ENCODE measurements at places on chromosomes 4 and X. TPM values are rescaled to one million over a fixed set of nuclear protein-coding genes. Genes with fewer than 3 reads are reported as not detected.

DNA sequence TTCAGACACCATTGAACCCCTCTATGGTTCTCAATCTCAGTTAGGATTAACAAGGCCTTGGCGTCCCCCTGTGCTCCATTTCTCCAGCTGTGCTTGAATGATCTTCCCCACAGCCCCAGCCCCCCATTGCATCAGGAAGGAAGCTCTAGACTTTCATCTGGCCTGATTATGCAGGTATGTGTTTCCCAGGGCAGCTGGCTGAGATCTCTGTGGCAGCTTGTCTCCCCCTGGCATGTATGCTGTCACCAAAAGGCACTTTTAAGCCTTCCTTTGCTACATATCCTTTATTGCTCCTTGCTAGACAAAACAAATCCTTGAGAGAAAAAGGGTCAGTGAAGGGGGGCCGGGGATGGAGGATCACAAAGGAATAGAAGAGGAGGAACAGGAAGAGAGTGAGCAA, 1056.0 kb upstream of the SLIT2 start:
- DNase-seq = no peak

DNA sequence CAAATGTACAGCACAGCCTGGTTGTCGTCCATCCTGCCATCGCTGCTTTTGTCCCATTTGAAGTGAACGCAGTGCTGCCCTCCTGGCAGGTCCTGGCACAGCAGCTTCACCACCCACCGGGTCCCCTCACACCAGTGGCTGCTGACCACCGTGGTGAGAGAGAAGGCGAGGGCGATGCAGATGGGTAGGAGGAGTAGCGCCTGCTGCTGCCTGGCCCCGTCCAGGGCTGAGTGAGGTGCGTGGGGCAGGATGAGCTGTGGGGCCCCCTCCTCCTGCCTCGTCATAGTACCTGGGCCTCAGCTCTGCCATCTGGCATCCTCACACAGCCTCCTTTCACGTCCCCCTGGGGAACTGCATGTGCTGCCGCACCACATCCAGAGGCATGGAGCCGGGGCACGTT, 1.8 kb downstream of the DCAF8L2 start:
- no peak for DNase-seq

Gene TLR1
- polyA plus RNA-seq = 31.4 TPM

Gene IGSF1
- 0.06 TPM for polyA plus RNA-seq

DNA sequence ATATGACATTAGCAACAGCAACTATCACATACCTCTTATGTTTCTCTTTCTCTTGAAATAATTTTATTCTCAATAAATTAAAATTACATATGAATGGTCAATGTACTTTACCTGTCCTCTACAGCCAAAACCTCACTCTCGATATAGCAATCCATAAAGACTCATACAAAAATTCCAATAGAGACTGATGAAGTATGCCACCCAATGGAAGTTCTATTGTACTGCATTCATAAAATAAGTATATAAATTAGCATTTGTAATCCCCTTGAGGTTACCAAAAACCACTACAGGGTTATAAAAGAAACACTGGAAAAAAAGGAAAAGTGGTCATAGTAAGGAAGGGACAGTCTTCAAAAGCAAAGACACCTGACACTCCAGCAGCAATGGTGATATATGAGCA, 32.8 kb downstream of the CLDN2 start:
- peak; percentile 27 for DNase-seq

DNA sequence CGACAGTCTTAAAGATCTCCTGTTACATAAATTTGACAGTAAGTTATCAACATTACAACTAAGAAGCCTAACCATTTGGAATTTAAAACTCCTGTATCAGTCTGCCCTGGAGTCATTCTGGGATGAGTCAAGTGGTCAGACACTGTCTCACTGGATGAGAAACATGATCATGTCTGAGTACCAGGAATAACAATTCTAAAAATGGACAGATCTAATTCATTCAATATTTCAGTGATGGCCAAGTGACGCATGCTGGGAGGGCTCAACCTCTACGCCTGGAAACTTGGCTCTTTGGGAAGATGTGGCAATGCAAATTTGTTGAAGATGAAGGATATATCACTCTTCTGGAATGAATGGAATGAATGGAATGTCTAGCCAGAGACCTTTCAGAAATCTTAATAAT, 1427.2 kb downstream of the STIM2 start:
- DNase-seq = peak; percentile 1

- DNase-seq = peak; percentile 73
Observed at GRCh38 chr4:57426779-57427395, 316.7 kb upstream of the IGFBP7 start.

Gene RHOXF2B
- polyA plus RNA-seq = not detected

Gene CSN1S1
- 0.09 TPM for polyA plus RNA-seq

DNA sequence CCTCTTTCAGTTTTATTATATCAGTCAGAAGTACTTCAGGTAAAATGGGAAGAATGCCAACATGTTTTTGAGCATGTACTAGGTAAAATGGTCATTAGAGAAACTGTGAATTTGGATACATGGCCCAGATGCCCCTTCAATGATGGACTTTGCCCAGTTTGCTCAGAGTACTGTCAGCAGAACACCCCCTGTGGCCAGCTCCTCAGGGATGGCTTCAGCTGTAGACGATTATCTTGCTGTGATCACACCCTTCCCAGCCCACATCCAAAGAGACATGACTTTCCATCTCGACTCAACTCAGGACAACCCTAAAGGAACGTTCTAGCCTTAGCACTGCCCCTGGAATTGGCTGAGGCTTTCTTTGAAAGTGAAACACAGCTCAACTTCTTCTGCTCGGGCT, 439.1 kb downstream of the PACRGL start:
- DNase-seq = no peak

DNA sequence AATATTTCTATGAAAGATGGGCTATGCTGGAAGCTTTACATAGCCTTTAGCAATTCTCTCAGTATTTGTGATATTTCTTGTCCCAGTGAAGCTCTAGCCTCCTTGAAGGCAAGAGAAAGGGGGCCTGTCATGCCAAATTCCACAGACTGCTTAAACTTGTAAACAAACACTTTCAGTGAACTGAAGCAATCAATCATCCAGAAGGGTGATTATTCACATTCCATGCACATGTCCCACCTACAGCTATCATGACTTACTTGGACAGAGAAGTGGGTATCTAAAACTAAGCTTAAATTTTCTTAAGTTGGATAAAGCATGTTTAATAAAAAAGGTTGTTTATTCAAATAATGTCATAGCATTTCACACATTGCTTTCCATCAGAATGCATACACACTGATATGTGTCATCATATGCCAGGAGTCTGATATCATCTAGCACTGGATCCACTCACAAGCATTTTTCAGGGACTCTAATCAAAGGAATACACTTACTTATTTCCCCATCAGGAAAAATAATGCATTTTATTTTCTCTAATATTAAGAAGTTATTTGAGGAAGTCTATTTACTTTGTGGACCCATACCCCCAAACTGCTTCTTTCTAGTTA, 1.2 kb upstream of the FSTL5 start:
- DNase-seq = peak; percentile 8

Gene ATP2B3
- polyA plus RNA-seq = not detected

Gene NOX1
- polyA plus RNA-seq = 0.08 TPM

Gene C4orf51
- not detected for polyA plus RNA-seq

Gene NR0B1
- not detected for polyA plus RNA-seq

Gene TKTL2
- polyA plus RNA-seq = not detected

Gene GLRA3
- not detected for polyA plus RNA-seq

Gene MID1
- polyA plus RNA-seq = 5.2 TPM

Gene SAGE1
- not detected for polyA plus RNA-seq

DNA sequence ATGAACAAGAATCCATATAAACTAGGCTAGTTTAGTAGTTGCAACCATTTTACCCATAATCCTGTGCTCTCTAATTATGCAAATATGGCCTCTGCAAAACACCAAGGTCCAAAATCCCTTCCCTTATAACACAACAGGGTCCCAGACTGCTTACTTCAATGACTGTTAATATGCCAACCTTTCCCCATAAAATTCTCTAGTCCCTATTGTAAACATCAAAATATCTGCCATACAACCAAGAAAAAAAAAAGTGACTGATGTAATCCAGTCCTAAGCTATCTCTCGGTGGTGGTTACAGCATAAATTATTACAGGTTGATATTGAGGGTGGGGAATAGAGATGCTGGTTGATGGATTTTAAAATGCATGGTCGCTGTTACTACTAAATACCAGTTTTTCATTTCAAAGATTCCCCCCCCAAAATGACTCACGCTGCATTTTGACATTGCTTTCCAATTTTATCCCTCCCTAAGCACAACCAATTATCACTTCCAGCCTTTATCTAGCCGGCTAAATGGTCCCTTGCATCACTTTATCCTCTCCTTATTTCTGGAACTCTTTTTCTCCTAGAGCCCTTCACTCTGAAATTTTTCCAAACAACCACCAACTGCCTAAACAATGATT, 44.8 kb downstream of the TSPAN5 start:
- DNase-seq = no peak

Gene F8A3
- polyA plus RNA-seq = 3.2 TPM

Gene LUZP4
- polyA plus RNA-seq = not detected

DNA sequence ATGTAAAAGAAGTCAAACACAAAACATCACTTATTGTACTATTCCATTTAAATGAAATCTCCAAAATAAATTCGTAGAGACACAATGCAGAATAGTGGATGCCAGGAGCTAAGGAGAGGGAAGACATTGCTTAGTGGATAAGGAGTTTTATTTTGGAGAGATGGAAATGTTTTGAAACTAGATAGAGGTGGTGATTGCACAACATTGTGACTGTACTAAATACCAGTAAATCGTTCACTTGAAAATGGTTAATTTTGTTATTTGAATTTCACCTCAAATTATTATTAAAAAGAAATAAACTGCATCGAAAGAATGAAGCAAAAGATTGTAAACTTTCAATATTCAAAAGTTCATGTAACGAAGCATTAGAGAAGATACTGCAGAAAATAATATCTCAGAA, 9.7 kb upstream of the ACSL4 start:
- DNase-seq = no peak

Gene GPR50
- polyA plus RNA-seq = not detected

GRCh38 chr4:166165829-166166420, 292.9 kb downstream of the TLL1 start:
- DNase-seq = peak; percentile 89

- DNase-seq = no peak
Observed at GRCh38 chr4:185387957-185388356, 7.8 kb downstream of the LRP2BP start.

Gene SERTM2
- polyA plus RNA-seq = 0.03 TPM

DNA sequence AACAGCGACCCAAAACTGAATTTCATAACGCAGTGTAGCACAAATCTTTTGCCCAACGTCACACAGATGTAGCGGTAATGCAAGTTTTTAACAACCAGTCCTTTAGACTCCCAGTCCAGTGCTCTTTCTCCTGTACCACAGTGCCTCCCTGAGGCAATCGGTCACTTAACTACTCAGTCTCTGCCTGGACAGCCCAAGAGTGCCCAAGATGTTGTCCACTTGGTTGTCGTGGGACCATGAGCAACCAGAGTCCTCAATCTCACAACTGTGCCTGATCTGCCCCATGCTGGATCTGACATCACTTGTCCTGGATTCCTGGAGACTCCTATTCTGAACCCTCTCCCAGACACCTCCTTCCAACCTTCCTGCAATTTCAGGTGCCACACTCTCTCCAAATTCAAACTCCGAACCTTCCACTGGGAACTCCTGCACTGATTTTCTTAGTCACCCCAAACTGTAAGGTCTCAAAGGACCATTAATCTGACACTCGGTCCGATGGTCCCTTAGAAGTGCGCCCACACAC, 702 bp downstream of the MMGT1 start:
- DNase-seq = peak; percentile 18

DNA sequence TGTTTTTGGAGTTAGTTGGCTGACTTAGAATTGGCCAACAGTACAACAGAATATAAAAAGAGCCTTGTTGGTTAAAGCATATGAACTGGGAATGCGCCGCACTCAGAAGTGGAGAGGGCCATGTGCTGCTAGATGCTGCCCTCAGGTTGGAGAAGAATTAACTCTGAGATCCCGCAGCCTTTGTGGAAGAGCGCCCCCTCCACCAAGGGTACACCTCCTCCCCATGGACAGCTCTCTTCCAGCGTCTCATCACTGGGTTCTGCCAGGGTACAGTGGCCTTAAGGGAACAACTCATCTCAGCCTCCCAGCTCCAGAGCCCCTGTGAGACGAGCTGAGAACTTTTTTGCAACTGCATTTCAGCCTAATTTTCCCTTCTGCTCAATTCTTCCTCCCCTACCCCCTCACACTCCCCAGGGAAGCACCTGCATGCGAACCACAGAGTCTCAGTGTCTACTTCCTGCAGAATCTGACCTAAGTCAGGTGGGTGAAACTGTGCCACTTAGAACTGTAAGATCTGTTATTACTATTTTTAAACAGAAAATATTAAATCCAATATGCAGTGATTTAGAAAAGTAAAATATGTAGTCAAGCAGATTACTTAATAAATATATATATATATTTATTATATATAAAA, 380.6 kb downstream of the RAB28 start:
- DNase-seq = no peak

Gene CXCL8
- 33.8 TPM for polyA plus RNA-seq

Gene PDZD4
- polyA plus RNA-seq = 3.9 TPM

DNA sequence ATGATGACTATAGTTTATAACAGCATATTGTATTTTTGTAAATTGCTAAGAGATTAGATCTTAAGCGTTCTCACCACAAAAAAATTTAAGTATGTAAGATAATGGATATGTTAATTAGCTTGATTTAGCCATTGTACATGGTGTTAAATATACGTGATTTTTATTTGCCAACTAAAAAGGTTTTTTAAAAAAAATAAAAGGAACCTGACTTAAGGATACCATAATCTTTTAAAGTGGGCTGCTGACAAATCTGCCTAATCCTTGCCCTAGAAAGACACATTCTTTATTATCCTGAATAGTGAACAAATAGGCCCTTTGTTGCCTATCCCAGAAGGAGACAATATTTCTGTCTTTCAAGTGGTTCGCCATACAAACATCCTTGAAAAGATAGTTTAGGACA, 94.6 kb upstream of the FAM47C start:
- no peak for DNase-seq

- DNase-seq = no peak
Observed at GRCh38 chrX:137566746-137567679, 1.1 kb downstream of the ZIC3 start.

Gene PCDH7
- polyA plus RNA-seq = 1.3 TPM

- DNase-seq = no peak
Observed at GRCh38 chr4:8728536-8729407, 136.2 kb downstream of the CPZ start.

DNA sequence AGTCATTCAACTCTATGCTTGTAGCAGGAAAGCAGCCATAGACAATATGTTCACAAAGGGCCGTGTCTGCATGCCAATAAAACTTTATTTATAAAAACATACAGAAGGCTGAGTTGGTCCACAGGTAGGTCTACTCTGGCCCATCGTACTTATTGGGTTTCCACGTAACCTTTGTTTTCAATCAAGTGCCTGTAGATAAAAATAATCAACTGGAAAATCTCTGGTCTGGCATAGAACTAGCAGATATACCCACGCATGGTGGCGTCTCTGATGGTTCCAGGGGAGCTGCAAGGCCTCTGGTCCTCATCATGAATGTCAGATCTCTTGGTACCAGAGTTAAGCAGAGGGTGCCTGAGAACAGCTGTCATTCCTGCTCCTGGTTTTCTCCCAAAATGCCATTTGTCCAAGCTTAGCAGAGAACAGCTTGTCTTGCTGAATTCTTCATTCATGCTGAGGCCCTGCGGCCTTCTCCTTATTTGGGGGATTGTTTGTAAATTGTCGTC, 31.4 kb upstream of the JAKMIP1 start:
- DNase-seq = no peak

Gene MAGEB4
- polyA plus RNA-seq = not detected

GRCh38 chr4:82500435-82501153, 61.2 kb downstream of the TMEM150C start:
- peak; percentile 61 for DNase-seq

Gene FSTL5
- not detected for polyA plus RNA-seq

Gene TNMD
- not detected for polyA plus RNA-seq

Gene FGD1
- polyA plus RNA-seq = 1.3 TPM

GRCh38 chr4:73751166-73751565, 10.8 kb downstream of the CXCL8 start:
- DNase-seq = no peak

Data from lung (tissue), 17 donors.